ENCODE measurements at places on chromosomes 2 and 18. TPM values are rescaled to one million over a fixed set of nuclear protein-coding genes. Genes with fewer than 3 reads are reported as not detected.

Gene MSH2
- total RNA-seq, result 55.3 TPM

Gene TRPM8
- total RNA-seq, result 0.90 TPM

Gene STPG4
- 0.19 TPM for total RNA-seq

Gene DTNA
- total RNA-seq, result 7.1 TPM

Gene TET3
- 3.7 TPM for total RNA-seq

- DNase-seq, result no peak
Measured at GRCh38 chr18:50410008-50410407, 35.2 kb downstream of the SKA1 start.

DNA sequence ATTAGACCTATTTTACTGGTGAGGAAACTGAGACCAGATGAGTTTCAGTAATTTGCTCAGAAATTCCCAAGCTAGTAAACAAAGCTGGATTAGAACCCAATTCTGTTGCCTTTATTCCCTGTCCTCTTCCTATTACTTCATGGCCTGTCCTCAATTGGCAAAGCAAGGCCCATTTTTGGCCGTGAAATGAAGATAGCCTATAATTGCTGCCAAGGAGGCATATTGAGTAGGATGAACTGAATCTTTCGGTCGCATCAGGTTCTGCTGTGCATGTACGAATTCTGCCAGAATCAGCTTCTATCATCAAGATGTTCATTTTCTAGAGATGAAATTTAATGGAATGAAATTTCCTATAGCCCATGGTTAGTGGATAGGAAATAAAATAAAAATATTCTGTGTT, 1485.2 kb upstream of the PIK3C3 start:
- DNase-seq, result no peak

DNA sequence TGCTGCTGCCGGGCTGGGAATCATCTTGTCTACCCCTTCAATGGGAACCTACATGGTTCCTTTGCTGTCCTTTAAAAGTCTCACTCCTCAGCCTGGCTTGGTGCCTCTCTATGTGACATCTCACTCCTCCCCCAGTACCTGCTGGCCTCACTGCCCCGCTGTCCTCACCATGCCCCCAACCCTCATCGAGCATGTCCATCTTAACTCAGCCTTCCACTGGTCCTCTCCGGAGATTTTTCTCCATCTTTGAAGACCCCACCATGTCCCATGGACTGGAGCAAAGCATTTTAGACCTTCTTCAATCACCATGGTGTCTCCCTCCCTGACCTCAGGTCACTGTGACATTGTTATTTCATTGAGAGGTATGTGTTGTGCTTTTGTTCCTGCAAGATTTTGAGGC, 58.1 kb upstream of the SIX3 start:
- no peak for DNase-seq

DNA sequence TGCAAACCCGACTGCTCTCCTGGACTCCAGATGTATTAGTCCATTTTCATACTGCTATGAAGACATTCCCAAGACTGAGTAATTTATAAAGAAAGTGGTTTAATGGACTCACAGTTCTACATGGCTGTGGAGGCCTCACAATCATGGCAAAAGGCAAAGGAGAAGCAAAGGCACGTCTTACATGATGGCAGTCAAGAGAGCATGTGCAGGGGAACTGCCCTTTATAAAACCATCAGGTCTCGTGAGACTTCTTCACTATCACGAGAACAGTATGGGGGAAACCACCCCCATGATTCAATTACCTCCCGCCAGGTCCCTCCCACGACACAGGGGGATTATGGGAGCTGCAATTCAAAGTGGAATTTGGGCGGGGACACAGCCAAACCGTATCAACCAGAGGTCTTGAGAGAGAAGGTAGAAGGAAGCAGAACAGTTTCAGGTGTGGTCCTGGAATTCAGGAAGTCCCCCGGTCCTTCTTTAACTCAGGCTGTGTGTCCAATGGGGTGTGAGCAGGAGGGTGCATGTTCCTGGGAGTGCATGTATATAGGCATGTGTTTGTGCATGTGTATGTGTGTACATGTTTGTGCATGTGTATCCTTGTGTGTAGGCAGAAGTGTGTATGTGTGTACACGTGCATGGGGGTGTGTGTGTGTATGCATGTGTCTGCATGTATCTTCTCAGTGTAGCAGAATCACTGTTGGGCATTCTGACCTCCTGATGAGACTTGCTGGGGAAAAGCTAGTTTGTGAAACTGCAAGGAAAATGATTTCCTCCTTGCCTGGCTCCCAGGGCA, 46.2 kb downstream of the GREB1 start:
- DNase-seq, result no peak

- no peak for DNase-seq
Measured at GRCh38 chr2:70678576-70679143, 89.3 kb downstream of the ADD2 start.

DNA sequence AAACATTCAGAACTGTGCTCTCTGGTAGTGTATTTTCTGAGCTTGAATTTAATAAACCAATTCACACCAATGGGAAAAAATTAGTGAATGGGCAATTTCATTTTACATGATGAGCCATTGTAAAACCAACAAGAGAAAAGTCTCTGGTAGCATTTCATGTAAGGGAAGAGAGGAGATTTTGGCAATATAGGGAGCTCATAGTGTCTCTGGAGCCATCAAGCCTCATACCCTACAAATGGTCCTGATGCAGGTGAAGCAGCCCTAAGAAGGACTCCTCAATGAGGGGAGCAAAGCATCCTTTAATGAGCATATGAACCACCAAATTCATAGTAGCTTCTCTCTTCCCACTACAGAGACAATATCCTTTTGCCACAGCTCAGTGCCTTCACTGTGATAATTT, 373.0 kb downstream of the RIT2 start:
- DNase-seq, result no peak

- no peak for DNase-seq
Measured at GRCh38 chr2:229346816-229347540, 75.9 kb upstream of the PID1 start.

DNA sequence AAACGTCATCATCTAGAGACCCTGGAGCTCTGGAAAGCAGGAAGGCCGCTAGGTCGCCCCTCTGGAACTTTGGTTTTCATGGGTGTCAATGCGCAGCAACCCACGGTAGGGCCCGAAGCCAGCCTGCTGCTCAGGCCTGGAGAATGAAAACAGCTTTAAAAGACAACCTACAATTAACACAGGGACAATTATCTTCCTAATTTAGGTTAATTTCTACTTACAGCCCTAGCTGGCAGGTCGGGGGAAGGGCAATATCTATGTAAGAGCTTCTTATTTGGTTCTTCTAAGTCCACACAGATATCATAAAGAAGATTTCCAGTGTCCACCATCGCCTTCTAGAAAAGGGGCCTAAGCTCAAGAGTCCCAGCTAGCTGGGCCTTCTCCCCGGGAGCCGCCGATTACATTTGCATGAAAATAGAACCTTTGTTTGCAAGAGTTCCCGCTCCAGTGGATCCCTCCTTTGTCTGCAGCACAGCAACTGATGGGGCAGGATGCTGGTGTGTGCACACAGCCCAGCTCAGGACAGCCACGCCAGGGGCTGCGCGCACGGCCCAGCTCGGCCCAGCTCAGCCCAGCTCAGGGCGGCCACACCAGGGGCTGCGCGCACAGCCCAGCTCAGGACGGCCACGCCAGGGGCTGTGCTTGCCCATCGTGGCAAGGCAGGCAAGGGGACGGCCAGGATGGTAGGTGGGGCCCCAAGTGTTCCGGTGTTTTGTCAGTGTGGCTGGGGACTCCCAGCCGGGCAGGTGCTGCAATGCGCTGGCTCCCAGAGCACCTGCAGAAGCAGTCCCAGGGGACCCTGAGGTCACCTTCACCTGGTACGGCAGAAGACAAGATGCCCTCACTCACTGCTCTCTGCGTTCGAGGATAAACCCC, 109.1 kb downstream of the HDAC4 start:
- no peak for DNase-seq

DNA sequence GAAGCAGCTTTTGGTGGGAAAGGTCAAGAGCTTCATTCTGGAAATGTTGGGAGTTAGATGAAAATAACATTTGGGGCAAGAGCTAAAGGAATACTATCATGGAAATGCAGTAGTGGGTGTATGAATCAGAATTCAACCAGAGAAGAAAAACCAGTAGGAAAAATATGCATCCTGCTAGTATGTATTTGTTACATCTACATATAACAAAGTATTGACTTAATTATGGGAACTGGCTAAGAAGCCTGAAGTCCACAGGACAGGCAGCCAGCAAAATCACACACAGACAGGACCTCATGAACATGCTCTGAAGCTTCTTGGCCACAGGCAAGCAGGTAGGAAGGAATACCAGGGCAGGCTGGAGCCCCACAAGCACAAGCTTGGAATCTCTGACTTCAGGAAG, 185.8 kb downstream of the FBXO15 start:
- DNase-seq, result no peak

DNA sequence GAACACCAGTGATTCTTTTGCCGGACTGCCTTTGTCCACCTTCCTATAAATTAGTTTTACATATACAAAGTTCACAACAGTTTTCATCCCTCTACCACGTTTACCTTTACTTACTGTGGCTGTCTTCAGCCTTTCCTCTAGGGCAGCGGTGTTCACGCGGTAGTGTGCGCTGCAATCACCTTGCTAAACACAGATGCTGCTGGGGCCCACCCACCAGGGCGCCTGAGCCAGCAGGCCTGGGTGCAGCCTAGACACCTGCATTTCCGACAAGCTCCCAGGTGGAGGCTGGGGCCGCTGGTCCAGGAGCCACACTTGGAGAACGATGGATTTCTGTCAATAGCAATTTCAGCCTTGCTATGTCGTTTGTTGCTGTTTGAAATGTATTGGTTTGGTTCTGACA, 83.1 kb downstream of the NDUFA10 start:
- no peak for DNase-seq

DNA sequence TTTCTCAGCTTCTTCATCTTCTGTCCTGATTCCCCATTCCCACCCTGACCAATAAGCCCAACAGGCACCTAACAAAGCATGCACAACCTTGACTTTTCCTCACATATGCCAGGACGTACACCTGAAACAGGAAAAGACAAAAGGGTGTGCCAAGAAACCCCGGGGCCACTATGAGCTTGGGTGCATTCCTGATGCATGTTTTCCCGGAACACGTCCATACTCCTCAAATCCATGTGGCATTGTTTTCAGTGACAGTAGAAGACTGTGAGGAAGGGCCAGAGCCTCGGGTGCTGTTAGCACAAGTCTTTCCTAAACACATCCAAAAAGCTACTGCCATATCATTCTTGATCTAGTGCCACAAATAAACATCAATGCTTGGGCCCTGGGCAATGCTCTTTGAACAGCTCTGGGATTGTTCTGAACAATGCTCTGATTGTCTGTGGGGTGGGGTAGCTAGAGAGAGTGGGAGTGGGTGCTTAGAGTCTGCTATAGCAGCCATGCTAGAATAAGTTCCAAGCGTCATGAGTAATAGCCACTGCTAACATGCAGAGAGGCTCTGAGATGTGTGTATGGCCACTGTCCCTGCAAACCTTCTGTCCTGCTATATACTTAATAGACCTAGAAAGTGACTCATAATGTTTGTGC, 181.7 kb upstream of the CRIM1 start:
- no peak for DNase-seq

DNA sequence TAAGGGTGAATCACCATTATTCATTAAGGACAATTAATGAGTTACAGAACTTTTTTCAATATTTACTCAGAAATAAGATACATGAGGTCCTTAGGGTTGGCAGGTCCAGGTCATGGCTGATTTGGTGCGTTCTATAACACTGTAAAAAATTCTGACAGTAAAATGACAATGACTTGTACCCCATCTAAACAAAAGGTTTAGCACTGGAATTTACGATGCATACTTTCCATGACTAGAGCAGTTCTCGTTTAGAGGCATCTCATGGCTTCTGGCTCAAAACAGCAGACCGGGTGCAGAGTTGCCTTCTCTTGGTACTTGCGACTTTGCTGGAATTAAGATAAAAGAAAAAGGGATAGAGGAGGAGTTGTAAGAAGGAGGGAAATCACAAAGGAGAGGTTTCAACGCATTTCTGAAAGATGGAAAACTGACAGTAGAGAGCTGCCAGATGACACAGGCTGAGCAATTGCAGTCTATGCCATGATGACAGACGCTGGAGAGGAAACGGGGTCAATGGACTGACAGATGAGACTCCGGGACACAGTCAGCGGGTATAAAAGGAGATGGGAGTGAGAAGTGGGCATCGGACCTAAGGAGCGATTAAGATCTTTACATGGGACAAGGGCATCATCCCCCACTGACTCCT, 4.1 kb upstream of the CYS1 start:
- no peak for DNase-seq

- no peak for DNase-seq
Measured at GRCh38 chr2:100064165-100064564, 78.2 kb downstream of the AFF3 start.

DNA sequence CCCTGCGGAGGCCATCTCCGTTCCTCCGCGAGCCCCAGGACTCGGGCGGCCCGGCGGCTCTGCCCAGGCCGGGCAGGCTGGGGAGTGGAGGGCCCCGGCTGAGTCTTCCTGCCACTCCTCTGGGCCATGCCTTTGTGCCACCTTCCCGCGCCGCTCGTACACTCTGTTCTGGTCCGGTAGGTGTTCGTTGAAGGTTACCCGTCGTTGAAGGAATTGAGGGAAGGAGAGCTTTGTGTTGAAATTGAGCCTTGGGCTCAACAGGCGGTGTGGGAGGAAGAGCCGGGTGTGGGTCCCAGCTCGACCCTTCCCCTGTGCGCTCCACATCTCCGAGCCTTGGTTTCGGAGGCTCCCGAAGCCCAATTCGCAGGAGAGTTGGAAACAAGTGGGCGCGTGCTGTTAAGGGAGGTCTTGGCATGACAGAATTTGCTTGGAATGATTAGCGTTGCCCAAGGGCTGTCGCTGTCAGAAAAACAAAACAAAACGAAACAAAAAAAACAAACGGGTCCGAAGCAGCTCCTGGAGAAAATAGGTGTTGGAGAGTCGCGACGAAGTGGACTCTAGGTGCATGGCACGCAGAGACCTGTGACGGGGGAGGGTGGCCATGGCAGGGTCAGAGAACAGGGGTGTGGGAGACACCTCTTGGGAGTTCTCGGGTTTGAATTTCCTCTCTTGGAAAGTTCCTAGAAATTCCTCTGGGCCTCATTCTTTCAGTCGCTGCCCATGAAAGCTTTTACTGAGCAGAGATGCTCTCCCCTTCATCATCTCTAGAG, 1.2 kb upstream of the MZT2A start:
- DNase-seq, result peak; percentile 13

All from LHCN-M2 (cell line).